ENCODE measurements at places on chromosomes 1 and 21. TPM values are rescaled to one million over a fixed set of nuclear protein-coding genes. Genes with fewer than 3 reads are reported as not detected.

Gene MROH7
- 0.09 TPM for total RNA-seq

Gene KIFAP3
- total RNA-seq, result 3.8 TPM

DNA sequence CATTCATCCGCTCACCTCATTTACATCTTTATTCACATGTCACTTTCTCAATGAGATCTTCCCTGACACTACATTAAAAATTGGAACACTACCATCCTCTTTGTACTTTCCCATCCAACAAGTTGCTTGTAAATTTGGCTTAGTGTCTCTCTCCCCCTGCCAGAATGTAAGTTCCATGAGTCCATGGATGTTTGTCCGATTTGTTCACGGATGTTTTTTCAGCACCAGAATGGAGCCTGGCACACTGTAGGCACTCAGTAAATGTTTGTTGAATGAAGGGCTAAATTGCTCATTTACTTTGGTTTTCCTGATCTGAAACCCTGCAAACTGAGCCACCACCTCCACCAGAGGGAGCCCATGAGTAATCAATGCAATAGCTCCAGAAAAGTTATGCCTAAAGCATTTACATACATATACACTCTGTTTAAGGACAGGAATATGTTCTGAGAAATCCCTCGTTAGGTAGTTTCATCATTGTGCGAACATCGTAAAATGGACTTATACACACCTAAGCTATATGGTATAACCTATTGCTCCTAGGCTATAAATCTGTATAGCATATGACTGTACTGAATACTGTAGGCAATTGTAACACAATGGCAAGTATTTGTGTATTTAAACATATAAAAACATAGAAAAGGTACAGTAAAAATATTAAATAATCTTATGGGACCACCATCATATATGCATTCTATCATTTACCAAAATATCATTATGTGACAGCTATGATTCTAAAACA, 2.8 kb upstream of the EYA3 start:
- DNase-seq, result peak; percentile 59

DNA sequence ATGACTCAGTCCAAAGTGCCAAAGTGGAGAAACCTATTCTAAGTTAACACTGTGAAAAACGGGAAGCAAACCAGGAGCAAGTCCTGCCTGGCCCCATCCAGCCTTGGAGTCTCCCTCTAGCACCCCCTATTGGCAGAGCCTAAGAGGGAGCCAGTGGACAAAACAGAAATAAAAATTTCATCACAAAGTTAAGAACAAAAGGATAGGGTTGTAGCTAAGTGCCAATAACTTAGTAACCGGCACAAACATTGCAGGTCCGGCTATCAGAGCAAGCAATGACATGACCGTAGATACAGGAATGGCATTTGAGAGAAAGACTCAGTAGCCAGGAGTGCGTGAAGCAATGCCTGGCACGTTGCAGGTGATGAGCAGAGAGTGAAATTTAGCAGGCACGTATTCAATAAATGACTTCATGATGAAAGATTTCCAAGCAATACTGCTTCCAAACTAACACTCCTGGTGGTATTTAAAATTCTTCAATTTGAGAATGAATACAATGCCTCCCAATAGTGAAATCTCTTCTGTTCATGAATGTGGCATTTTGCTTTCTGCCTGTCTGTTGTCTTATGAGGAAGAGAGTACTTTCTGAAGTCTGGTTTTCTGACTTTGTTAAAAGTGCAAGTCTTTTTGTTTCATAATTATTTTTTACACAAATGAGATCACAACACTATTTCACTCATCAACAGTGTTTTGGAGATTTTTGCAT, 391.0 kb downstream of the OMA1 start:
- peak; percentile 57 for DNase-seq

- DNase-seq, result peak; percentile 19
Observed at GRCh38 chr1:53367503-53368313, 39.8 kb upstream of the LRP8 start.

DNA sequence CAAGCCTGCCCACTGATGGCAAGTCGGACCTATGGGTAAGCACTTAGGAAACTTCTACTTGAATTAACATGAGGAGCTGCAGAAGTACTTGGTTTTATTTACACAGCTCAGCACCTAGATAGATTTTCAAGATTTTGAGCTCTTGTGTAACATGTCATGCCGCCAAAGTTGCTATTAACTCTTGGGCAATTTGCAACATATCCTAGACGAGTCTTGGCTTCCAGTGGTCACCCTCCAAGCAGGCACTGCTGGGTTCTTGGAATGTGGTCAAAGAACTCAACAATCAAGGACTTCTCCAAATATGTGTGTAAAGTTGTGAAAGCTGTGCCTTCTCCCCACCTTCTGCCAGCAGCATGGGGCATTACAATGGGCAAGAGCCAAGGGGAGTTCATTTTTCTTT, 17.8 kb upstream of the GUCA2B start:
- no peak for DNase-seq

DNA sequence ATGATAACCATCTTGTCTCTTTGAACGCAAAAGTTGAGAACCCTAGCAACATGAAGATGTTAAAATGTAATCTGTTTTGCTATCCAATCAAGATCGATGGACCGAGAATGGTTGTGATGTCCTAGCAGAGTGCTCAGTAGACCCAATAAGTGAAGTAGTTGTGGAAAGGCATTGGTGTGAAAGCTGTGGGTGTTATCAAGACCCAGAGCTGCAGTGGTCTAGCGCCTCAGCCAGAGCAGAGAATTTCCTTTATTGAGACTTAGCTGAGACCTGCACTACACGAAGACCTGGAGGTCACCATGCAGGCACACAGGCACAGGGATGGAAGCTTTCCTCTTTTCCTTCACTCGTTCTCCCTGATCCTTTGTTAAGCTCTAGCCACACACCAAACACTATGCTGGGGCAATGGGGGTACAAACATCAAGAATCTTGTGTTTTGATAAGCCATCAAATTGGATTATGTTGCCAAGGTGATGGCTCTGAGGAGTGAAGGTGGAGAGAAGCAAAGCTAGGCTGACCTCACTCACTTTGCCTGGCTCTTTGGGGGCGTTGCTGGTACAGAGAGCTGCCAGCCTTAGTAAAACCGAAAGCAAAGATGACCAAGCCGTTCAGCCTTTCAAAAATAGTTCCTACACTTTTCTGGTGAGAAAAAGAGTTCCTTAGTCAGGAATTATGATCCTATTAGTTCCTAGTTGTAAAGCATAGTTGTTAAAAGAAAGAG, 24.1 kb downstream of the METTL13 start:
- DNase-seq, result no peak
